ENCODE measurements at places on chromosomes 5 and 9.

- DNase-seq: no peak
Observed at GRCh38 chr9:99004717-99005460, 61.2 kb downstream of the COL15A1 start.

DNA sequence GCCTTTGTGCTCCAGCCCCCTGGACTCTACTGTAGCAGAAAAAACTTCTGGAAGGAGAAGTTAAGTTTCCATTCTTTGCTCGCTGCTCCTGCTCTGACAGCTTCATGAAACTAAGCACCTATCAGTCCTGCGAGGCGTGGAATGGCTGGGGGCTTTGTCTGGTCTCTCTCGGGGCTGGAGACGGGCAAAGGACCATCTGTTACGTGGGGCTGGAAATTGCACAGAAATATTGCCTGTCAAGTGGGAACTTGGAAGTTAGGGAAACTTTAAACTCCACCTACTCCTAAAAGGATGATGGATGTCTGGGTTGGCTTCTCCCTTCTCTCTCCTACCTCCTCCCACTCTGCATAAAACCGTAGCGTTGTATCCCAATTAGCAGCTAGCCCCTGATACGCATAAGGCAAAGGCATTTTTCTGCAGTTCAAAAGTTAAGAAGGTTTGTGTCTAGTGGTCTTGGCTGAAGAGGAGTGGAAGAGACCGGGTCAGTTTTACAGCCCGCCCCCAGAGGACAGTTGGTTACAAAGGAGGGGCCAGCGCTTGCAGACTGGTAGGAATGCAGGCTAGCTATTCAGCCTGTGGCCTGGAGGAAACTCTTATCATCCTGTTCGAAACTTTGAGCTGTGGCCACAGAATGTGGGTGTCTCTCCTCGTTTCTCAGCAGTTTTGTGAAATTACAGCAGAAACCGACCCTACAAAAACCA is 1.3 kb downstream of the FBXL7 start:
- no peak for DNase-seq

- no peak for DNase-seq
Observed at GRCh38 chr5:176875014-176875550, 24.1 kb downstream of the HK3 start.

DNA sequence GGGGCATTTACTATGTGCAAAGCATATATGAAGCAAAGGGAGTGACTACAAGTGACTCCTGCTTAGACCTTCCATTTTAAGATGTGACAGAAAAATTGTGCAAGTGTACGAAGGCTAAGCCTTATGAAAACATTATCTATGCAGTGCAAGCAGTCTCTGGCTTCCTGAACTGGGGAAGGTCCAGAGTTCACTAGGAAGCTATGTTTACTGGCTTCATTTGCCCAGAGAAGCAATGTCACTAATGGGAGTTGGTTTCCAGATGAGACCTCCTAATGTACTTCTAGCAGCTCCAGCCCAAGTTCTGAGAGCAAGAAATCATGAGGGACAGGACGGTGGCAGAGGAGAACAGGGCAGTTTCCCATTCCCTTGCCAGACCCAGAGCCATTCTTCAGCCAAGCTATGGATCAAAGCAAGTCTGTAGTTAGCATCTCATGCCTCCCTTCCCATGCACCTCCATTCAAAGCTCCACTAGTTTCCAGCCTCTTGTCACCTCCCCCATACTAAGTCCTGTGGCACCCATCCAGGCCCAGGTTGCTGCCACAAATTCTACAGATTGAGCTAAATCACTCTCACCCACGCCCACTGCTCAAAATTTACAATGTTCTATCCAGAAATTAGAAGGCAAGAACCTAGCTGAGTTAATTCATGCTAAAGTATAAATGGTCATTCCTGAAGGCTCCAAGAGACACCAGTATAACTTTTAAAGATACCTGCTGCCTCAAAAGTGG is 21.8 kb downstream of the MCTP1 start:
- no peak for DNase-seq

DNA sequence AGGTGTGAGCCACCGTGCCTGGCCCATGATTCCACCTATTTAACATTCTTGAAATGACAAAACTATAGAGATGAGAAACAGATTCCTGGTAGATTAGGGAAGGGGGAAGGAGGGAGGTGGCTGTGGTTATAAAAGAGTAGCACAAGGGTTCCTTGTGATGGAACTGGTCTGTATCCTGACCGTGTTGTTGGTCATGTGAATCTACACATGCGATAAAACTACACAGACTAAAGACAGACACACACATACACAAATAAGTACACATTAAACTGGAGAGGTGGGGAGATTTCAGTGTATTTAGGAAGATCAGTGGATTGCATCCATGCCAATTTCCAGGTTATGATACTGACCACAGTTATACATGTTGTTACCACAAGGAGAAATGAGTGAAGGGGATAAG is 60.9 kb downstream of the RNF130 start:
- no peak for DNase-seq

GRCh38 chr5:82422751-82423181 is 144.6 kb upstream of the RPS23 start:
- DNase-seq: no peak

DNA sequence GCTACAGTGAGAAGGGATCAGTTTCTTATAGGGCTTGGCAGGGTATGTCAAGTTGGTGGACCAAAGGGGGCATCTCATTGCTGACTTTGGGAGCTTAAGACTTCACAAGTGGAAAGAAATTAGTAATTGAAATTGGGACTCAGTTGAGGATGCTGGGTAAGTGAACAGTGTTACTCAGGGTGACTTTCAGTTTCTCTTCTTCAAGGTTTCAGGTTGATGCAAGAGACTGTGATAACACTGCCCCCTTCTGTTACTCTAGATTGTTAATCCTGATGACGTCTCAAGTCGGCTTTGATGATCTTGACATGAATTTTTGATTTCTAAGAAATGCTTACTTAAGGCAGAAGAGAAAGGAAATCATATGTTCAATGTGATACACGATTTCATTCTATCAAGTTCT is 21.3 kb downstream of the KCTD16 start:
- DNase-seq: peak; percentile 87

GRCh38 chr5:174920906-174921550 is 196.6 kb downstream of the MSX2 start:
- DNase-seq: no peak

DNA sequence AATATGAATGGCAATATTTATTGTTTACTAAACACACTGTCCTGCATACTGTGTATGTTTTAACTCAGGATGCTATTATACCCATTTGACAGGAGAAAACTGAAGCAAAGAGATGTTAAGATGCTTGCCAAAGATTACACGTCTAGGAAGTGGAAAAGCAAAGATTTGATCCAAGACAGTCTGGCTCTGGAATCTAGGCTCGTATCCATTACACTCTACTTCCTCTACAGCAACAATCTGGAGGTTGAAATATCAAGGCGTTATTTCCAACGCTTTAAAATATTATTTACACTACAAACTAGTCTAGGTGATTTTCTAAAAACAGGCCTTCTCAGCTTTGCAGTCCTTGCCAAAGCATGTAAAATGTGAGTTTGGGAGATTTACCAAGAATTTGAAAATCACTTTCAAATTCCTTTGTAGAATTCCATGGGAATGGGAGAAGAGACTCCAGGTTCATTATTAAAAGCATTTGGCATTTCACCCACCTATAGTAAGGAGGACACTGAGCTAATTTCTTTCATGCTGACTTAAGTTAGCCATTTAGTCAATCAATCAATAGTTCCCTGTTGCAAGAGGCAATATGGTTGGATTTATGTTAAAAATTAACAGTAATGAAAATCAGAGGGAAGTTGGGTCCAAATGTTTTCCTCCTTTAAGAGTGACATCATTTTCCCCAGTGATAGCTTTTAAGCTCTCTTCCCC is 356.3 kb upstream of the SMARCA2 start:
- no peak for DNase-seq

DNA sequence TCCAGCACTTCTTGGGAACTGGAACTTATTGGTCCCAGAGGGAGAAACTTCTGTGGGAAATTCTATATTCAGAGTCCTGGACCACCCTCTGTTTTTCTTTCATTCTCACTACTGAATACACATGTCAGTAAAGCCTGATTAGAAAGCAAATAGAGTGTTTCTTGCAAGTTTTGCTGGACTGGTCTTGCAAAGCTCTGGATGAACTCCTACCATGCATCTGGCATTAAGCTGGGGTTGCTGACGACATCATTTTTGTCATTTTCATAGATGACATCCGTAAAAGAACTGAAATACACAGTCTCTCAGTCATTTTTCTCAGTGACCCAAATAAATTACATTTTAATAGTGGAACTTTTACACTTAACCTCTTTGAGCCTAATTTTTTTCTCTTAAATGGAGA is 283.2 kb downstream of the DMAC1 start:
- DNase-seq: no peak

DNA sequence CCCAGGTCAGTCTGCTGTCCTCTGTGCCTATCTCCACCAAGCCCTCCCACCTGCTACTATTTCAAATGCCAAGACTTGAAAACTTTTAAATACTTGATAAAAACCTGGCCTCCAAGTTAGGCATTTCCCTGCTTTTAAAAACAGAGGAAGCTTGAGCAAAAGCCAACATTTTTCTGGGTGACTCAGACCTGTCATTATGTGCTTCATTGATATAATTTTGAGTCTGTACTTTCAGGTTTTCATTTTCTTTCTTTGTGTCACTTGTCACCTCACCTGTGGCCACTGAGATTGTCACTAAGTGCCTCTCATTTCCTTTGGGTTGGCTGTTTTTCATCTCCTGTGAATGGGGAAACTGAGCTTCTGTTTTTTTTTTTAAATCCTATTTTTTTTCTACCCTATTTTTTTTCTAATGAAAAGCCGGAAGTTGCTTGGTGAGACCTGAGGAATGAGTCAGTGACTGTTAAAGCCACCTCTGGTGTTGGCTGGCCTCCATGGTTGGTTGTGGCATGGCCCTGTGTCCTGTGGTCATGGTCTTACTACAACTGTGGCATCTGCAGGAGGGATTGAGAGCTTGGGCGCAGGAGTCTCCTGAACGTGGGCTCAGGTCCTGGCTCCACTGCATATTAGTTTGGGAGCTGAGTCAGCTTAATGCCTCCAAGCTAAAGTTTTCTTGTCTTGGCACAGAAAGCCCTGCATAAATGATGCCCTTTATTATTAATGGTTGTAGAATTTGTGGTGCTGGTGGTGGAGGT is 56.7 kb downstream of the ARHGAP26 start:
- DNase-seq: no peak

GRCh38 chr5:141850244-141850768 is 27.9 kb downstream of the PCDH1 start:
- DNase-seq: no peak

DNA sequence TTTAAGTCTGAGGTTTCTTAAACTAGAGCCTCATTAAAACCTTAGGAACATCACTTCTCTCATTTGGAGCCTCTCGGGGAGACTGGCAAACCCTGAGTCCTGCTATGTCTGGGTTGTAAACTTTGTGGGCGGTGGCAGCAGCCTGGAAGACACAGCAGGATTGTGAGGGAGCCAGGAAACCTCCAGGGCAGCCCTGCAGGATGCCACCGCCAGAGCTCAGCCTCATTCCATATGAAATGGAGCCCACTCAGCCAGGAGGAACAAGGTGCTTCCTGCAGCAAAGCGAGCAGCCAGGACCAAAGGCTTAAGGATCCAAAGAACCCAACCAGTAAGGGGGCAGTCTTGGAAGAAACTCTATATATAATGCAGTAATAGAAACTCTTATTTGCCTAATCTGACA is 37.9 kb upstream of the IDNK start:
- no peak for DNase-seq

- DNase-seq: no peak
Observed at GRCh38 chr5:122421374-122422079, 109.5 kb downstream of the SNCAIP start.

- no peak for DNase-seq
Observed at GRCh38 chr5:126219616-126220015, 203.6 kb upstream of the GRAMD2B start.

DNA sequence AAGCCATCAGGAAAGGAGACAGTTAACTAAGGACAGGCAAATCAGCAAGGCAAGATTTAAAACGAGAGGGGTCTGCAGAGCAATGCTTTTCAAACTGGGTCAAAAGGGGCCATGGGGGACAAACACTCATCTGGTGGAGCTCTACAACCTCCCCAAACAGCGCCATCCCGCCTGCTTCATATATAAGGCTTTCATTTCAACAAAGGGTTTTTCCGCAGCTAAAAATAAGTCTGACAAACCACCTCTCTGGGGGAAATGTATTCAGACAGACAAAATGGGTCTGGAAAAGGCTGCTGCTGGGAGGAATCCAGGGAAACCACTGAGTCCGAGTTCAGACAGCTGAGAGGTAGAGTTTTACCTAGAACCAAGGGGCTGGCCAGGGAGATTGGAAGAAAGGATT is 8.3 kb upstream of the SEPTIN8 start:
- no peak for DNase-seq

DNA sequence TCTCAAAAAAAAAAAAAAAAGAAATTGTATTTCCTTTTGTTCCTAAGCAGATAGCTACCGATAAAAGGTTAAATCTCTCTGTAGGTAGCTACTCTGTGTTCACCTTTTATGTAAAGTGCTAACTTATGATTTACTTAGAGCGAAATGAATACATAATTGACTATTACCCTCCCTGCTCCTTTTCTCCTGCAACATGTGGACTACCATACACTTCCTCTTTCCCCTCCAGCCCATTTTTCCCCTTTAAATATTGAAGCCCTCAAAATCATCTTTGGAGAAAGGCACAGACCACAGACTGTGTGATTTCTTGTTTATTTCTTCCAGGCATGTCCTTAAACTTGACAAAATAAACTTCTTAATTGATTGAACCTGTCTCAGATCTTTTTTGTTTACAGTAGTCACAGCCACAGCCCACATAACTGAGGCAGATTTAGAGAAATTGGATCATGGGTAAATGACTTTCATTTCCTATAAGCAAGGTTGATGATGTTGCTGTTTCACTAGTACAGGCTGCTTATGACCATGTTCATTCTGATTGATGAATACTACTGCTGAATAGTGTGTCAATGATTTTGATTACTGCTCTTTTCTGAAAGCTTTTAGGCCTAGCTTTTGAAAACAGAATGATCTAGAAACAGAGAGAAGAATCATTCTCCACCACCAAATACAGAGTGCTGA is 59.2 kb downstream of the PHAX start:
- no peak for DNase-seq

- no peak for DNase-seq
Observed at GRCh38 chr9:73919712-73920111, 577.4 kb upstream of the RORB start.

Data from bone marrow (tissue), 2 donors.